Endothelial cell (in vitro differentiated cells): ENCODE measurements at places on chromosomes 1 and 21. TPM values are rescaled to one million over a fixed set of nuclear protein-coding genes. Genes with fewer than 3 reads are reported as not detected.

Gene OR2T35
- not detected for total RNA-seq

Gene VTCN1
- total RNA-seq = 0.23 TPM

Gene NPPB
- not detected for total RNA-seq

Gene EXTL1
- total RNA-seq = 1.8 TPM

GRCh38 chr1:58116284-58116683, 430.2 kb downstream of the OMA1 start:
- no peak for DNase-seq

GRCh38 chr1:225998560-225999226, 450 bp downstream of the SDE2 start:
- DNase-seq = no peak
